Lung microvascular endothelial cell (primary cell): ENCODE measurements at places on chromosomes 12 and 14. TPM values are rescaled to one million over a fixed set of nuclear protein-coding genes. Genes with fewer than 3 reads are reported as not detected.
A peak's percentile ranks its signal among the peaks of the same experiment; 100 is the strongest.

The KRT3 gene
- not detected in 2 replicates for total RNA-seq

The DPPA3 gene
- not detected in 2 replicates for total RNA-seq

The GPD1 gene
- under 0.01 TPM in 1 of 2 replicates, not detected in the other for total RNA-seq

The RILPL2 gene
- 3.1 and 3.2 TPM in 2 replicates for total RNA-seq

The INHBE gene
- total RNA-seq: not detected in 2 replicates

The PAPLN gene
- total RNA-seq: 16.3 and 48.4 TPM in 2 replicates

The LRRC10 gene
- not detected in 2 replicates for total RNA-seq

The CS gene
- total RNA-seq: 75.6 and 111 TPM in 2 replicates

The JPH4 gene
- total RNA-seq: not detected in 2 replicates

GRCh38 chr12:51005671-51006070 is 20.5 kb downstream of the SLC11A2 start:
- DNase-seq: no peak

- peak; percentile 68 for DNase-seq
These were observed 50.2 kb downstream of the SETD3 start for GRCh38 chr14:99430491-99430890.

- peak; percentile 64 for DNase-seq
These were observed 36.1 kb downstream of the BAZ2A start for GRCh38 chr12:56593909-56594621.

- DNase-seq: no peak
These were observed 5.9 kb upstream of the FBLN5 start for GRCh38 chr14:91953170-91953985.

DNA sequence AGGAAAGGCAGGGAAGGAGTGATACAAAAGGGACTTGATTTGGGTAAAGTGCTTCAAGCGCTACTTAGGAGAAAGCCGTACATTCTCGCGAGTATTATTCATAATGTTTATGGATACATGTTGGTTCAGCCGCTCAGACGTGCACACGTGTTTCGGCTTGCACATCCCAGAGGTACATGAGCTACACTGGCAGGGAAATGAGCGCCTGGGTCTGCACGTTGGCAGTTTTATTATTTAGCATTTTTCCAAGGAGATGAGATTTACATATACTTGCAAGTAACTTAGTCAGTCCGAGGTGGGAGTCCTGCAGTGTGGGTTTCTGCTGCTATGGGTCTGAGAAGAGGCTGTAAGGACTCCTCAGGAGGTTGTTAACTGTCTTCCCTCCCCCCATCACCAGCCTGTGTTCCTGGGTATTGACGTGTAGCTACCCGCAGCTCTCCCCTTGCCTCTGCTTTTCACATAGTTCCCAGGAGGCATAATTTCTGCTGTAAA is 1.5 kb downstream of the PRKCH start:
- DNase-seq: peak; percentile 75

- DNase-seq: no peak
These were observed 63.8 kb downstream of the PRKCH start for GRCh38 chr14:61385002-61385685.

GRCh38 chr14:33563191-33563900 is 387.5 kb downstream of the EGLN3 start:
- DNase-seq: no peak

GRCh38 chr14:92225731-92226130 is 97.2 kb upstream of the SLC24A4 start:
- DNase-seq: no peak

- DNase-seq: no peak
These were observed 83.5 kb downstream of the TTC7B start for GRCh38 chr14:90732718-90733117.

DNA sequence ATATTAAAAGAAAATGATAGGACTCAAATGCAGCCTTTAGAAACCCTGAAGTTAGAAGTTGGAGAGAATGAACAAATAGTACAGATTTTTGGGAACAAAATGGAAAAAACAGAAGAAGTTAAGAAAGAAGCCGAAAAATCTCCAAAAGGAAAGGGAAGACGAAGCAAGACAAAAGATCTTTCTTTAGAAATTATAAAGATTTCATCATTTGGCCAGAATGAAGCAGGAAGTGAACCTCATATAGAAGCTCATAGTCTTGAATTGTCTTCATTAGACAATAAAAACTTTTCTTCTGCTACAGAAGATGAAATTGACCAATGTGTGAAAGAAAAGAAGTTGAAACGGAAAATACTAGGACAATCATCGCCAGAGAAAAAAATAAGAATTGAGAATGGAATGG is 31.4 kb upstream of the TOMM20L start:
- no peak for DNase-seq

- no peak for DNase-seq
These were observed 191.2 kb upstream of the PLXNC1 start for GRCh38 chr12:93957168-93957567.

GRCh38 chr12:2057041-2057794 is 4.4 kb downstream of the CACNA1C start:
- peak; percentile 58 for DNase-seq

DNA sequence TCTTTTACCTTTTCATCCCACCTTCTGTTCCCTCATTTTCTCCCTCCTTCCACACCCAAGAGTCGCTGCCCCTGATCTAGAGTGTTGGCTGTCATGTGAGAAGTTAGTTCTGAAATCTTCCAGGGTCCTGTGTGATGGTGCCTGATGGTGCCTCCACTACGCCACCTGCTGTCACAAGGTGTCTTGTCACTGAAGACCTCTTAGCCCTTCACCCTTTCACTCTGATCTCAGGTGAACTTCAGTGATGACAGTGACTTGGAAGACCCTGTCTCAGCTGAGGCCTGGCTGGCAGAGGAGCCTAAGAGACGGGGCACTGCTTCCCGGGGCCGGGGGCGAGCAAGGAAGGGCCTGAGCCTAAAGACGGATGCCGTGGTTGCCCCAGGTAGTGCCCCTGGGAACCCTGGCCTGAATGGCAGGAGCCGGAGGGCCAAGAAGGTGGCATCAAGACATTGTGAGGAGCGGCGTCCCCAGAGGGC is 7.6 kb upstream of the PFDN5 start:
- DNase-seq: peak; percentile 79

DNA sequence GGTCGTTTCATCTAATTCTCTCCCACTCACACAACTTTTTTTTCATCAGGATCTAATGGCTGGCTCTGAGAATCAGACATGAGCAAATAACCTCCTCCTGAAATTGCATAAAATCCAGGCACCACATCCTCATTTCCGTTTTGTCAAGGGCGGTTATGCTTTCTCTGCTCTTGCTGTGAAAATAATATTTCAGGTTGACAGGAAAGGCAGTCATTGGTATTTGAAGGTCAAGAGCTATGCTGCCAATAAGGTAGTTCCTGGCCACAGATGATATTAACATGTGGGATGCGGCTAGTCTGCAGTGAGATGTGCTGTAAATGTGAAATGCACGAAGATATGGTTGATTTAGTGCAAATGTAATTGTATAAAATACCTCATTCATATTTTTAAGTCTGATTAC is 870.2 kb upstream of the TMEM132C start:
- no peak for DNase-seq

DNA sequence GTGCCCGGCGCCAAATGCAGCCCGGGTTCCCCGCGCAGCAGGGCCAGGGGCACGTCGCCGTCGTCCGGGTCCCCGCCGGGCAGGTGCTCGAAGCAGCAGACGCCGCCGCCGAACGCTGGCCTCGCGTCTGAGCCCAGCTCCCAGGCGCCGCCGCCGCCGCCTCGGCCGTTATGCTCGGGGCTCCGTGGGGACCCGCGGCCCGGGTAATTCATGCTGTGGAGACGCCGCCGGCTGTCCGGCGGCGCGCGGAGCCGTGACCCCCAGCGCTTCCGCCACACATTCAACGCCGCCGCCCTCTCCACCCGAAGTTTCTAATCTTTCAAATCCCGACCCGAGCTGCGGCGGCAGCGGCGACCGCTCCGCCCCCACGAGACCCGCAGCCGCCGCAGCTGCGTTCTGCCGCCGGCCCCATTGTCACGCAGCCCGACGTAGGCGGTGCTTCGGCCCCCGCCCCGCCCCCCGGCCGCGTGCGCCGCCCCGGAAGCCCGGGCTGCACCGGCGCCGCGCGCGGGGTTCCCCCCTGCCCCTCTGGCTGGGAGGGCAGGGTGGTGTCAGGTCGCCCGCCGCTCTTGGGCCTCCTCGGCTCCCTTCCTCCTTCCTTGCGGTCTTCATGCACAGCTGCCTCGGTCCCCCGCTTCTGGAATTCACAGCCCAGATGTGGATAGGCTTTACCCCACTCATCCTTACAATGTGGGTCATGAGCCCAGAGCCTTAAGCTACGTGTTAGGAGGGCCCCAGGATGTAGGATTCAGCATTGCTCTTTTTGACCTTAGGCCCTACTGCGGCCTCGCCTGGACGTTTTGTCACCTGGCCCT is at the start of gene DDHD1:
Gene DDHD1 (minus strand): TSS at position 437 of the 815 bp plus-strand sequence. CDS start 225 bp downstream, at position 212.
- DNase-seq: peak; percentile 74

DNA sequence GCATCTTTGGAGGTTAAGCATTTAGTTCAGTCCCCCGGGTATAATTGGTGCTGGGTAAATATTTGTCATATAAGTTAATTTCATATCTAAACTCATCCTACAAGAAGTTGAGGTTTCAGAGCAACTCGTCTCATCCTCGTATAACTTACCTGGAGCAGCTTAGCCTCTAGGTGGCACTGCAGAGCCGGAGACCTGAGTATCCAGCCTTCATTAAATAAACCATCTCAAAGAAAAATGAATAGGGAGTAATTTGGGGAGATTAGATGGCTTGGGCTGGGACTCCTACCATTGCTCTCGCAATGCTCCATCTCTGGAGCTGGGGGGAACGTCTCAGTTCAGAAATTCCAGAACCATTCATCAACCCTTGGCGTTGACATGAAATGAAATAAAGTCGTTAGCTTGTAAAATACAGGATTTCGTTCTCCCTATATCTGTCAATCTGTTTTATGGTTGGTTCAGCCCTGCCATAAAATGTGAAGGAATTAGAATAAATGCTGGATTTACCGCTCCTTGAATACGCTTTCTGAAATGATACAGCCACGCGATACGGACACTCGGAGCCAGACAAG is 122.9 kb upstream of the TMEM132D start:
- peak; percentile 41 for DNase-seq

GRCh38 chr12:1583421-1584078 is 10.8 kb downstream of the FBXL14 start:
- DNase-seq: peak; percentile 93

DNA sequence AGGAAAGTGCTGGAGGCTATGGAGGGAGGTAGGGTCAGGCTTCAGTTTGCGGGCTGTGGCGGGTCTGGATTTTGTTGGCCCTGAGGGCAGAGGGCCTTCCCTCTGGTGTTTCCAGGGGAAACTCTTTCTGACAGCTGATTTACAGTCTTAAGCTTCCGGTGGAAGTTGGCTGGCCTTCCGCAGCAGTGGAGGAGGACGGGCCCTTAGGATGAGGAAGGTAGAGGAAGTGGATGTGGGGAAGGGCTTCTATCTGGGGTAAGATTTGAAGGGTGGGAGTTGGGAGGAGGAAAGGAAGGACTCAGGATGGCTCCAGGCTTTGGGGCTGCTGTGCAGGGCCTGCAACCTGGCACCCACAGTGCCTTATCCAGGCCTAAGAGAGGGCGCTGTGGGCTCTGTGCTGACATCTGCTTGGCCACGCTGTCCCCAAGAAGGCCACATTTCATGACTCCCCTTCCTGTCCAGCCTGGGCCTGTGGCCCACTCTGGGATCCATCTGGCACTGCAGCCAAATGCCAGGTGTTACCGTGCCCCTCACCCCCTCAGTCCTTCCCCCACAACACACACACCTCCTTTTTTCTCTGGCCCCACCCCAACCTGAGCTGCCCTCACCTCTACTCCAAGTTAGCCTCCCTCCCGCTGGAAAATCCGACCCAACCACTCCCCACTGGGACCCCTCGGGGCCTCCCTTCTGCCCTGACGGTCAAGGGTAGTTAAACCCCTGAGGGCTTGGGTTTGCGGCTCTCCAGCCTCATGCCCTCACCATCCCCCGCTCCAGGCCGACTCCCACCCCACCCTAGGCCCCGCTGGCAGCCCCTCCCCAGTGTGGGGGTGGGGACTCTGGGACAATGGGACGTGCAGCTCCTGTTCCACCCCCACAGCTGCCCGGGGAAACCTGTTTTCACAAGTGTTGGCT is 7.7 kb upstream of the PPP1R13B start:
- DNase-seq: peak; percentile 86
